Brain (organoid and tissue), 16 donors: ENCODE measurements at places on chromosomes 6 and 20. TPM values are rescaled to one million over a fixed set of nuclear protein-coding genes. Genes with fewer than 3 reads are reported as not detected.

GRCh38 chr6:151665329-151665728 is 142.2 kb upstream of the ESR1 start:
- DNase-seq = no peak

GRCh38 chr20:39886650-39887190 is 802.3 kb downstream of the MAFB start:
- DNase-seq = no peak

GRCh38 chr20:41476013-41476441 is 109.4 kb upstream of the EMILIN3 start:
- peak; percentile 66 for DNase-seq

GRCh38 chr6:82751718-82752117 is 313.9 kb downstream of the UBE3D start:
- no peak for DNase-seq

DNA sequence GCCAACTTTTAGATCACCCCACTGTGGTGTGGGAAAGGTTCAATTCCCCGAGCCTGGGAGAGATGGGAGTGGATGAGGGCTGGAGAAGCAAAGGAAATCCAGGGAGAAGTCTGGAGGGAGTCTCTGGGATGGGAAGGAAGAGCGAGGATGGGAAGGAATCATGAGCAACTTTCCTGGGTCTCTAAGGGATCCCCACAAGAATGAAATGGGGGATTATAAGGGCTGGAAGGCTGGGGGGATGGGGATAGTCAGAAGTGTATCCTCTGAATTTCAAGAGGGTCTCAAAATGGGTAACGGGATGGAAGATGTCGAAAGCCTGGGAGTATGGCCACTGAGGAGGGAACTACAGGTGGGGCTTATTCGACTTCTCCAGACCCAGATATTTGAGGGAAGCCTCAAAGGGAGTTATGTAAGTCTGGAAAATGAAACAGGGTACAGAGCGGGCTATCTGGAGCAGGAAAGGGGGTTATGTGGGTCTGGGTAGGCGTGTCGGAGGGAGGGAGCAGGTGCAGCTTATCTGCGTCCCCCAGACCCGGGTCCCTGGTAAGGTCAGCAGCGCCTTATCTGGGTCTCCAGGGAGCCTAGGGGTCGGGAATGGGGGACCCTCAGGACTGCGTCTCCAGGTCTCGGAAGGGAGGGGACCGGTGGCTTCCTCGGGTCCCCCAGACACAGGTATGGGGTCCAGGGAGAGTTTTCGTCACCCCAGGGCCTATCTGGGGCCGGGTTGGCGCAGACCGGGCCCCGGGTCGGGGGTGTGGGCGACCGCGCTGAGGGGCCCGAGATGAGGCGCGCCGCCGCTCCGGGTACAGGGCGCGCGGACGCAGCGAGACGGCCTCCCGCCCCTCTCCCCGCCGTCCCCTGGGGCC is 550 bp downstream of the PLAGL2 start:
- DNase-seq = peak; percentile 26

- no peak for DNase-seq
Observed at GRCh38 chr6:131789219-131789618, 18.6 kb upstream of the ENPP1 start.

TDRD6 gene
- not detected for polyA plus RNA-seq

AFDN gene
- 50.8 TPM for polyA plus RNA-seq
